ENCODE measurements at places on chromosomes 2 and 18.

DNA sequence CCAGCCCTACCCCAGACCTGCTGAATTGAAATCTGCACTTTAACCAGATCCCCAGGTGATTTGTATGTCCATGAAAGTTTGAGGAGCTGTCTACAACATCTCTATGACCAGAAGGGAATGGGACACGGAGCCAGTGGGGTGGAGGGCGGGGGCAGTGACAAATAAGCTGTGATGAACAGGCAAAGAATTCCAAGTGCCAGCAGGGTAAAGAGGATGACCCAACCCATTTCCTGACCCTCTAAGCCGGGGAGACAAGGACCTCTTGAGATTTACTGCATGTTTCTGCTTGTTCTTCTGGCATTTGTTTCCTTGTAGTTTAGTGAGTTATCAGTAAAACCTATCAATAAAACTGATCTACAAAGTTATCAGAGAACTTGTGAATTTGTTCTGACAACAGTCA, 8.7 kb downstream of the TET3 start:
- no peak for DNase-seq

- no peak for DNase-seq
These were observed 3.9 kb downstream of the GLI2 start for GRCh38 chr2:120739438-120740090.

DNA sequence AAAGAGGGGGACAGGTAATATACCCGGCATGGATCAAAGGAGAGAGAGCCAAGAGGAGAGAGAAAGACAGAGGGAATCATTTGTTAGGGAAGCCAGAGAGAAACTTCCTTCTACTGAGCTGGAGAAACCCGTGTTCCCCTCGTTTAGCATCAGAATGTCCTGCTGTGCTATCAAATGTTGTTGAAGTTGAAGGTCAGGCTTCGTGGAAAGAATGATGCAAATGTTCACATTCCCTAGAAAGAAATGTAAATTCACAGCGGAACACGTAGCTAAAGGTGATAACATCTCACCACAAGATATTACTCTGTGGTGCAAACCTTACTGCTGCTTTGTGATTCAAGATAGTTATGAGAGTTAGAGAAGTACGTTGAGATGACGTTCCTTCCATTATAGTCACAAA, 258.1 kb downstream of the LNPK start:
- DNase-seq: no peak

DNA sequence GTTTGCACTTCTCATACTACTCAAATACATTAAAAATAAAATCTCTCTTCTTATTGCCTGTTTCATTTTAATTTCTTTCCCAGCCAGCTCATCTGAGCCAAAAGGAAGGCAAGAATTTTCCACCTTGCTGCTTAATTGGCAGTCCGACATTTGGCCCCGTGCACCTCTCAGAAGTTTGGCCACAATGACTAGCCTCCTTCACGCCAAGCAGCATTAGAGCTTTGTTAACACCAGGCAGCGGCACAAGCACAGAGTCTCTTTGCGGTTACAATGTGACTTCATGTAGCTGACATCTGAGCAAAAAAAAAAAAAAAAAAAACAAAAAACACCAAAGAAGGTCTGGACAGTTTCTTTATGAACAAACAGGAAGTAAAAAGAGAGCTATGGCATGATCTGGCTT, 248.9 kb downstream of the OSR1 start:
- DNase-seq: no peak

DNA sequence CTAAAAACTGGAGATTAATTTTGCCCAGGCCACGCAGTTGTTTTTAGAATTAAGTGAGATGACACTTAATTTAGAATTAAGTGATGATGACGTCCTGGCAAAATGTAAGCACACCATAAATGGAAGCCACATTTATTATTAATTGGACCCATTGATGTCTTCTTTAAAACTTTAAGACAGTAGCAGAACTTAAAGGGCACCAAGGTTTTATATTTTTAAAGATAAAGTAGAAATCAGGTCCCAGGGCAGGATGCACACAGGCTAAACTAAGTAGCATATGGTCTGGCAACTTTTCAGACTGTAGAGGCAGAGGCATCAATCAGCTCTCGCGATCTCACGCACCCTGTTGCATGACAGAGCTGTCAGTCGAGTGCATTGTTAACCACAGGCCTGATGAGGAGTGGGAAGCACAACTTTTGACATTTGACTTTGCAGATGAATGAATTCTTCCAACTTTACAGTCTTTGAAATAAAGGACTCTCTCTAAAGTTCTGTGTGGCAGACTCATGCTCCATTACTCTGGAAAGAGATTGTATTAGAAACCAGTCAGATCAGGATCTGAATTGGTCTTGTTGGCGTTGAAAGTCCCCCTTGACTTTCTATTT, 232.4 kb downstream of the CD226 start:
- DNase-seq: no peak

- no peak for DNase-seq
These were observed 28.1 kb downstream of the MRPL33 start for GRCh38 chr2:27799646-27800010.

GRCh38 chr2:163414121-163414520, 321.7 kb downstream of the FIGN start:
- DNase-seq: no peak

DNA sequence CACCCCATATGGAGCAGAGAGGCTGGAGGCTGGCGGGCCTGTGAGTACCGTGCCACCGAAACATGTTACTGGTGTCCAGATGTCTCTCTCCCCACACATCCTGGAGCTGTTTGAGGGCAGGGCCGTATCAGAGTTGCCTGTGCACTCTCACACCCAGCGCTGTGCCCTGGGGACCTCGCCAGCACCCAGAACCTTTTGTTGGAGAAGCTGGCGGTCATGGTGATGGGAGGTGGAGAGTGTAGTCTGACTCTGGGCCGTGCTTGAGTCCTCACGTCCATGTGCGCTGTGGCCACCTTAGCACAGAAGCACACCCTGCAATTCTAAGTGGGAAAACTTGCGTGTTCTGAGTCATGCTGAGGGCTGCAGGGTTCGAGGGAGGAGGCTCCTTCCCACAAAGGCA, 259.2 kb downstream of the NDUFA10 start:
- DNase-seq: no peak

DNA sequence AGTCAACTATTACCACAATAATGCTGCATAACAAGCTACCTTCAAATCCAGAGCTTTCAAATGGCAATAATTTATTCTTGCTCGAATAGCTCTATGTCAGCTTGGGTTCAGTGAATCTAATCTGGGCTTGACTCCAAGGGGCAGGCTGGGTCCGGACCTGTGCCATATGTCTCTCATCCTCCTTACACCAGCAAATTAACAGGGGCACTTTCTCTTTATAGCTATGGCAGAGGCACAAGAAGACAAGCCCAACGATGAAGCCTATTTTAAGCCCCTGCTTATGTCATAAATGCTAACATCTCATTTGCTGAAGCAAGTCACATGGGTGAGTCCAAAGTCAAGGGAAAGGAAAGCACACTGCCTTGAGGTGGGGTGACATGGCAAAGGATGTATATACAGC, 13.3 kb upstream of the ZNF521 start:
- DNase-seq: no peak

GRCh38 chr2:127023504-127023903, 83.5 kb downstream of the BIN1 start:
- no peak for DNase-seq

Measured in T-helper 22 cell (primary cell).